ENCODE measurements at places on chromosomes 3 and 15.
A peak's percentile ranks its signal among the peaks of the same experiment; 100 is the strongest.

- DNase-seq: no peak
These were observed 7.8 kb downstream of the ANPEP start for GRCh38 chr15:89806559-89807550.

GRCh38 chr3:15486020-15486419 lies 35.5 kb downstream of the COLQ start:
- DNase-seq: no peak

DNA sequence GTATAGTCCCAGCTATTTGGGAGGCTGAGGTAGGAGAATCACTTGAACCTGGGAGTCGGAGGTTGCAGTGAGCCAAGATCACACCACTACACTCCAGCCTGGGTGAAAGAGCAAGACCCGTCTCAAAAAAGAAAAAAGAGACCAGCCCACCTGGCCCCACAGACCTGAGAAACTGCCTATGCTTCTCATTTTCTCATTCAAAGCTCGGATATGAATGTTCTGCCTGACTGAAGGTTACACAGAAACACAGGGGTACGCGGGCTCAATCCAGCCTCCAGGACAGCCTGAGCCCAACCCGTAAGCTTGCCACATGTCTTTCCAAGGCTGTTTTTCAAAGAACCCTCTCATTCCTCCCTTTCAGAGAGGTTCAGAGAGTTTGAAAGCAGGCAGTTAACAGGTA lies 9.7 kb upstream of the LRRC15 start:
- DNase-seq: no peak

DNA sequence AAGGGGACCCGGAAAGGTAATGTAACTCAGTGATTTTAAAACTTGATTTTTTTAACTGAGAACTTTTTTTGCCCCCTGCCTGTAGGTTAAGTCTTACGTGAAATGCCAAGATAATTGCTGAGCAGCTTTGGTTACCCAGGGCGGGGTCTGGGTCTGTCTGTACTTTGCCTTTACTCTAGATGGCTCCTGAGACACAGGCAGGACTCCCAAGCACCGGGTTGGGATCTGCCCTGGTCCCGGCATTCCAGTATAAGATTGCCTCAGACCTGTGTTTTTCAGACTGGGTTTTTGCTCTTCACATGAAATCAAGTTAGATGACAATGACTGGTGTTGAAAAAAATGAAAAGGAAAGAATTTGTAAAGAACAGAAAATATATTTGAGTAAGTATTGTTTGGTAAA lies 40.3 kb downstream of the WDR76 start:
- no peak for DNase-seq

DNA sequence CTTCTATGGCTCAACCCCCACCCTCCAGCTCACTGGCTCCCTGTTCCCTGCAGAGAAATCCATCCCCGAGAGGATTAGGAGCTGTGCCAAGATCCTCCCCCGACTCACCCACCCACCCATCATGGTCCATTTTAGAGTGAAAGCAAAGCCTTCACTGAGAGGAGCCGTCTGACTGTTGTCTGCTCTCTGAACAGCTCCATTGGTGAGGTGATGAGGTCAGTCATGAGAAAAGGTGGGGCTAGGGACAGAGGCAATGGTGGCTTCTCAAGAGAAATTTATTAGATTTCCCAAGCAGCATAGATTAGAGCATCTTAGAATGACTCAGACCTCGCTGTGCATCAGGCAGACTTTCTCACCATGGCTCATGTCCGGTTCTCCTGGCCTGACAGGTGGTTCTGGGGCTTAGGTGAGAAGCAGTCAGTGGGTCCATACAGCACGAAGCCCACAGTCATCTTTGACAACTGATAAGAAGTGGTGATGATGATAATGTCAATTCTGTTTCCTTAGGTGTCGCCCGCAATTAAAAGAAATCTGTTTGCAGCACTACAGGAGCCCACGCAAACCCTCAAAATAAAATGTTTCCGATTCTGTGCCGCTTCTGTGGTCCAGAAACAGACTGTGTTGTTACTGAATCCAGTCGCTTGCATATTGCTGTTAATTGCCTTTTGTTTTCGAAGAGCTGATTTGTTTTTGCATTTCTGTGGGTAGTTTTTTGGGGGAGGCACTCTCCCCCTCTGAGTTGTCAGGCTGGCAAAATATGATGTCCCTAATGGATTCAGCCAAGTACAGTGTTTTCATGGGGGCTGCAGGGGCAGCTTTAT lies 24.8 kb upstream of the RHO start:
- no peak for DNase-seq

DNA sequence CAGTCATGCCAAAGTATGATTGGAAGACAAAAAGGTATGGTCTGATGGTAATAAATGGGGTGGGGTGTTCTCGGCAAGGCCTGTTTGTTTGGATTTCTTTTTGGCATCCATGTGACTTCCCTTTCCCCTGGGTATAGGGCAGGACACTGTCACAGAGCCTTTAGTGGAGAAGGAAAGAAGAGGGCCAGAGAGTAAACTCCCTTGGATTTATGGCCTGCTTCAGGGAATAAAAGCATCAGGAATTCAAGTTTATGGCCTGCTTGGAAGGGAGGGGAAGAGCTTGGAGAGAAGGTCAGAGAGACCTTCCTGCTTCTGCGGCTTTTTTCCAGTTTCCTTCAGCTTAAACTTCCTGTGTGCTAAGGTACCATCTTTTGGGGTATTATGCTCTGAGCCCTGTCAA lies 179.4 kb upstream of the ADAMTS9 start:
- no peak for DNase-seq

DNA sequence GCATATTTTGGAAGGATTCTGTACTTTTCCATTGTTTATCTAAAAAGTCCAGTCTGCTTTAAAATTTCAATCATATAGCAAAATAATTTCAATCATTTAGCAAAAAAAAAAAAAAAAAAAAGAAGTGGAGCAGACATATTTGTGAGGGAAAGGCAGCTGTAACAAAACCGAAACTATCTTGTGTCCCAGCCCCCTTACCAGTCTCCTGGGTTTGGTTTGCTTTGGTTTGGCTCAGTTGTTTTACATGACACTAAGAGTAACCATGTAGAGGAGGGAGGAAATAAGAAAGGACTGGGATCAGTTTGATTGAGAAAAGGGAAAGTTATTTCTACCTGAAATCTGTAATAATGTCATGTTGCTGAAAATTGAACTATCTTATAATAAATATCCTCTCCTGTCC lies 158.8 kb upstream of the GADL1 start:
- DNase-seq: no peak

- no peak for DNase-seq
These were observed 10.9 kb upstream of the DLL4 start for GRCh38 chr15:40918146-40918798.

GRCh38 chr3:27125821-27126501 lies 243.2 kb downstream of the NEK10 start:
- DNase-seq: no peak

GRCh38 chr15:70414626-70415025 lies 316.9 kb upstream of the TLE3 start:
- DNase-seq: no peak

GRCh38 chr3:50466177-50466576 lies 37.3 kb downstream of the CACNA2D2 start:
- DNase-seq: no peak

DNA sequence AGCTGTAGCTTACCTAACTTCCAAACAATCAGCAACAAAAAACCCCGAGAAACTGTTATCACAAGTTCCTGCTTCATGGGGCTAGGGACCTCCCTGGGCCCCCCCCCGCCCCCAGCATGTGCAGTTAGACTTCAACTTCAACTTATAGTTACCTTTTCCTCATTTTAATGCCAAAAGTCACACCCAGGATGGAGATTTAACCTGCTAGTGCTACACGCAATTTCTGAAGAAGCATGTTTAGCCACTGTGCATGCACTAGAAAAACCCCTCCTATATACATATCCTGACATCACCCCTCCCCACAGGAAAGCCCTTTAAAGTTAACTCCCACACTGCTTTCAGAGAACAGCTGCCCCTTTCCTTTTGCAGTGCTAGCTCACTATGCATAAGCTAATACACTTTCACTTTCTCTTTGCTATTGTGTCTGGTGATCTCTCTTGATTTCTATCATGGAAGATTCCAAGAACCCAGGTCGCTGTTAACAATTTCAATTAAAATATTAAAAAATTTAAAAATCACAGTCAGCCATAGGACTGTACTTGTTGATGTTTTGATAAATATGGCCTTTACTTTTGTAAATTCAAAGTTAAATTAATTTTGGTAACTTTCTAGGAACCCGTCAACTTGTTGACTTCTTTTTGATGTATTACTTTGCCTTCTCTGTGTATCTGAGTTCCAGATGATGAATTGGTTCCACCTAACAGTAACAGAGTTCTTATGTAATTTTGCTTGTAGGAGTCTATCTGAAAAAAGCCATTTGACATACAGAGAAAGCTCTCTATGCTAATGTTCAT lies 75.2 kb upstream of the ACAD9 start:
- DNase-seq: peak; percentile 74

DNA sequence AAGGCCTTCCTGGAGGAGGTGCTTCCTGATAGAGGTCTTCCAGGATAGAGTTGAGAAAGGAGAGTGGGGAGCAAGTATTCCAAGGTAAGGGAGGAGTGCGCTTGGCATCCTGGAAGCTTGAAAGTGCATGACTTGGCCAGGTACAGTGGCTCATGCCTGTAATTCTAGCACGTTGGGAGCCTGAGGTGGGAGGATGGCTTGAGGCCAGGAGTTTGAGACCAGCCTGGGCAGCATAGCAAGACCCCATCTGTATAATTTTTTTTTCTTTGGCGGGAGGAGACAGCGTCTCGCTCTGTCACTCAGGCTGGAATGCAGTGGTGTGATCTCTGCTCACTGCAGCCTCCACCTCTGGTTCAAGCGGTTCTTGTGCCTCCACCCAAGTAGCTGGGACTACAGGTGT lies 19.2 kb upstream of the MORF4L1 start:
- DNase-seq: no peak

- no peak for DNase-seq
These were observed 56.5 kb upstream of the TMEM115 start for GRCh38 chr3:50415816-50416215.

DNA sequence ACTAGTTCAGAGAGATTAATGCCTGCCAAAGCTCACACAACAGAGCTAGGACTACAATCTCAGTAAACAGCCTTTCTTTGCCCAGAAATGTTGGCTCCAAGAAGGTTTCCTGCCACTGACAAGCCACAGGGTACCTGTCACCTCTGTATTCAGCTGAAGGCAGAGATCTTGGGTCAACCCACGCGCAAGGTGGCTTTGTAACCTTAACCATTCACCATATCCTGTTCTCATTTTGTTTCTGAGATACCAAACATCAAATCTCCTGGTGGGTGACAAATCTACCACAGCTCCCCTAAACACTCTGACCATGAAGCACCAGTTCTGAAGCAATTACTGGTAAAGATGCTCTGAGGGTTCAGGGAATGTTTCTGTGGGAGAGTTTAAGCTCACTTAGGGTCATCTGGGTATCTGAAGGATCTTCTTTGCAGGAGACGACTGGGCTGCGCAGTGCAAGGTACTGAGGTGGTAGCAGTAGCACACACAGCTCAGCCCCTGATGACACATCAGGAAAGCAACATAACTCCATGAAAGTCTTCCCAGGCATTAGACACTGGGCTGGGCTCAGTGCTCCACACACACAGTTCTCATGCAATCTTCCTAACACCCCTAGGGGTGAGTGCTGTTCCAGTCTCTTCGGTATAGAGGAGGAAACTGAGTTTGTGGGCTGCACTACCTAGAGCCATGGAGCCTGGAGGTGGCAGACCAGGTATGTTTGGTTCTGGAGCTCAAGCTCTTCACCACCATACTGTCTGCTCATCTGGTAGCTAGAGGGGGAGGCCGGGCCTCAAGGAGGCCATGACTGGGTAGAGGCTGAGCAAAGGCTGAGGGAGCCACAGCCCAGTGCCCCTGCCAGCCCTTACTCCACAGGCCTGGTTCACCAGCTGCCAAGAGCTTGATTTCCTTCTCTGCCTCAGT lies 7.7 kb downstream of the CXCR6 start:
- peak; percentile 25 for DNase-seq

GRCh38 chr15:37037071-37037655 lies 63.2 kb downstream of the MEIS2 start:
- no peak for DNase-seq
